ENCODE measurements at places on chromosomes 12 and 14.

DNA sequence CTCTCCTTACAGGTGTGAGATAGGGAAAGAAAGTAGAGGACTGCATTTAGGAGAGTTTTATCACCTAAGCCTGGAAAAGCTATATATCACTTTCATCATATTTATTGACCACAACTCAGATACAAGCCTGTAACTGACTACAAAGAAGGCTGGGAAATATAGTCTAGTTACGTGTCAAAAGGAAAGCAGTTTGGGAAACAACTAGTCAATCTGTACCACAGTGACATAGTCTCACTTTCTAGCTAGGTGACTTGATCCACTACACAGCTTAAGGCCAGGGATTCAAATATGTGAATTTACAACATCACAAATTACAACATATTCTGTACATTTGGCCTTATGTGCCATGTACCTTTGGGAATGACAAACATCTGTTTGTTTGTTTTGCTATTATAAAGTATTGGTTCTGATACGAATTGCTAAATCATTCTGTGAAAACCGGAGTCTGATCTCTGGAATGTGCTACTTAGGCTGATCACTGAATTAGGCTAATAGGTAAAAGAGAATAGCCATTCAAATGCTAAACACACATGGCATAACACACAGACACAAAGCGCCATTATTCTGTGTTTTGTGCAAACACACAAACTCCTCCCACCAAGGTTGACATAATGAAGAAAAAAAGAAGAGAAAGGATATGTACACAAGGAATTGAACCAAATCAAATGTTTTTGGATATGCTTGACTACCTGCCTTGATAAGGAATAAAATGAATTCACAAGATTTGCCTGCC, 279.8 kb downstream of the DUSP6 start:
- DNase-seq = no peak

- DNase-seq = peak; percentile 67
These were observed 56.5 kb downstream of the HCAR2 start for GRCh38 chr12:122646517-122647217.

GRCh38 chr12:49108958-49109404, 1.7 kb downstream of the LMBR1L start:
- no peak for DNase-seq

DNA sequence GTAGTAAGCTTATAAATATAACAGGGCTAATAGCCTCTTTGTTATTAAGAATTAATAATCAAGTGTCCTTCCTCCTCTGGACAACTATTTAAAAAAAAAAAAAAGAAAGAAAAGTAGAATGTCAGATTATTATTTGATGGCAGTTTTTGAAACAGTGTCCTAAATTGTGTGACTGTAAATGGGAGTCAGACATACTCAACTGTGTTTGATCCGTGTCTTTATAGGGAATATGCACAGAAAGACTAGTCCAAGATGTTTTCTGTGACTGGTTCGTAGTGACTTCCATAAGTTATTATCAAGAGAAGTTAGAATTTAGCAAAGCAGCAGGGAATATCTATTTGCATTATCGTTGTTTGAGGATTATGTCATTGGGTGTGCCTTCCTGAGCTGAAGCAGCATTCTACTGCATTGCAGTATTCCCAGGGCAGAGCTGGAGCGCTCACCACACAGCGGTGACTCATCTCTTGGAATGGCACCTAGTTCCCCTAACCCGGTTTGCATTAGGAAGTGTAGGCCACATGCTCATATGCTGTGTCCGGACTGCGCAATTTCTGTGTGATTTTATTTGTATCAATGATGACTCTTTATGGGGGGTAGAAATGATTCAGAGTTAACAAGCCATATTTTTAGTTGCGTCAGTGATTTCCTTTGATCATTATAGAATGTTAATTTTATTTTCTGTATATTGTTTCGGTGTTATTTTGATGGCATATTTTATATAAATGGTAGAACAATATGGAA, 7.9 kb downstream of the DYNC1H1 start:
- DNase-seq = no peak

GRCh38 chr12:124713436-124714082, 146.1 kb upstream of the NCOR2 start:
- DNase-seq = peak; percentile 7

DNA sequence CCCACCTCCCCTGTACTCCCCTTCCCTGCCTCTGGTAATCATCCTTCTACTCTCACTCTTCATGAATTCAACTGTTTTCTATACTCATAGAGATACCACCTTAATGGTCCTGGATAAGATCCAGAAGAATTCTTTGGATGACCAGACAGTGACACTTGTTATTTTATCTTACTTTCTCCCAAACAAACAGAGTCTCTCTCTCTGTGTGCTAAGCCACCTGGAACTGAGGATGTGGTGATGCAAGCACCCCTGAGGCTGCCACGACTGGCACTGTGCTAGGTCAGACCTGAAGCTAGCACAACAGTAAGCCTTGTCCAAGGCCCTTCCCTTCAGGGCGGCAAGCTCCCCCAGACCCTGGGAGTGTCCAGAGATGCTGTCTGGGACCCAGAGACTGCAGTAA, 250.2 kb downstream of the C12orf50 start:
- DNase-seq = no peak

DNA sequence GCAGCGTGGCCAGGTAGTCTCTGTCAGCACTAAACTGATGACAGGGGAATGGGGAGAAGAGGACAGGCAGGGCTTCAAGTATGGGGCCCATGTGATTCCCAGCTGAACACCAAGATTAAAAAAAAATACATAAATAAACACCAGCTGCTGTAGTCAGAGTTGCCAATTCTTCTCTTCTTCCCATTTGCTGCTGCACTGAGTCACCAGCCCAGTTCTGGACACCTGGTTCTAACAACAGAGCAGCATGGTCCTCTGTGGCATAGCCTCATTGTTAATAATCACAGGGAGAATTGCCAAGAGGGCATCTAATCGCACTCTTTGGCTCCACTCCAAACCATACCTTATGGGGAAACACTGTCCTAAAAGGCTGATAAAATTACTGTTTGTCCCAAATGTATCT, 15.1 kb downstream of the PPM1H start:
- no peak for DNase-seq

GRCh38 chr14:22489244-22489545, 99.8 kb downstream of the DAD1 start:
- no peak for DNase-seq

GRCh38 chr12:50925920-50926319, 26.4 kb upstream of the HIGD1C start:
- no peak for DNase-seq

GRCh38 chr14:59274991-59275391, 86.5 kb downstream of the DAAM1 start:
- no peak for DNase-seq

DNA sequence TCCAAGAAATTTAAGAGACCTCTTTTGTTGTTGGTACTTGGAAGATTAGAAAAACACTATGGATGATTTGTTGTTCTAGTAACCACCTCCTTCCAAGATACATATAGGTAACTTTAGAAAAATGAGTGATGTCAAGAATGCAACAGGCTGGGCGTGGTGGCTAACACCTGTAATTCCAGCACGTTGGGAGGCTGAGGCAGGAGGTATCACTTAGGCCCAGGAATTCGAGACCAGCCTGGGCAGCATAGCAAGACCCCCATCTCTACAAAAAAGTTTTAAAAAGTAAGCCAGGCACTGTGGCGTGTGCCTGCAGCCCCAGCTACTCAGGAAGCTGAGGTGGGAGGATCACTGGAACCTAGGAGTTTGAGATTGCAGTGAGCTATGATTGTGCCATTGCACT, 97.8 kb downstream of the PCNX1 start:
- no peak for DNase-seq

- no peak for DNase-seq
These were observed 187.5 kb upstream of the RTL1 start for GRCh38 chr14:101090976-101091375.

- DNase-seq = no peak
These were observed 272.6 kb downstream of the CCER1 start for GRCh38 chr12:90682398-90682797.

DNA sequence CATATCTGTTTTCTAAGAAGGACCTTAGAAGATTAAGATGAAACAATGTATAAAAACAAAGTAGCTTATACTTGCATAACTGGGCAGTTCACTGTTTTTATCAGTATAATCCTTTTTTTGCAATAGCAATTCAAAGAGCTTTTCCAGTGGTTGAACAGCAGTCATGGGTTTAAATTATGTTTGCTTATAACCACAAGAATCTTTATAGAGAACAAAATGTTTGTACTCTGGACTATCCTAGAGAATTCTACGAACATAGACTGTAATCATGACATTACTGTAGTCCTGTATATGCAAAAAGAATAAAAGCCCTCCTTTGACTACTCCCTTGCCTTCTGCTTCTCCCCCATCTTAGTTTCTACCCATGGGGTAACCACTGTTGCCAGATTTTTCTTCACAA, 5.7 kb downstream of the FAM177A1 start:
- no peak for DNase-seq

DNA sequence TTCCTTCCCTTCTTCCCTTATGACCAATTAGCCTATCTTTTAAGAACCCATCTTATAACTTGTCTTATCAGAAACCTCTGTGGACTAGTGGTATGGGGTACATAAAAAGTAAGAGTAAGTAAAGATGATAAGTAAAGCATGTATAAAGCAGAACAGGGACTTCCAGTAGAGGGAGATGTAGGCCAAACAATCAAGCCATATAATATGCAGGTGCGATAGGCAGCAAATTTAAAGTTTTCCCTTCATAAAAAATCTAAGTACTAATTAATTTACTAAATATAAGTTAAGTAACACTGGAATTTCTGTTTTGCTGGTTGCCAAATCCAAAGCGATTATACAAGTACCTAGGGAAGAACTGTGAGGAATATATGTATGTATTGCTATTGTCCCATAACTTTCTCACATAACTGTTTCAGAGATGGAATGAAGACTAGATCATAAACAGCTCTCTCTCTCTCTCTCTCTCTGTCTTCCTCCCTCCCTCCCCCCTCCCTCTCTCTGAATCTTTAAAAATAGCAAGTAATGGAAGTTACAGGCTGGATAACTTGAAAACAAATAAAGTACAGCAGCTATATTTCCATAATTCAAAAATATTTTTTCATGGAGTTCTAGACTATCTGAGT, 25.7 kb downstream of the METTL25 start:
- no peak for DNase-seq

DNA sequence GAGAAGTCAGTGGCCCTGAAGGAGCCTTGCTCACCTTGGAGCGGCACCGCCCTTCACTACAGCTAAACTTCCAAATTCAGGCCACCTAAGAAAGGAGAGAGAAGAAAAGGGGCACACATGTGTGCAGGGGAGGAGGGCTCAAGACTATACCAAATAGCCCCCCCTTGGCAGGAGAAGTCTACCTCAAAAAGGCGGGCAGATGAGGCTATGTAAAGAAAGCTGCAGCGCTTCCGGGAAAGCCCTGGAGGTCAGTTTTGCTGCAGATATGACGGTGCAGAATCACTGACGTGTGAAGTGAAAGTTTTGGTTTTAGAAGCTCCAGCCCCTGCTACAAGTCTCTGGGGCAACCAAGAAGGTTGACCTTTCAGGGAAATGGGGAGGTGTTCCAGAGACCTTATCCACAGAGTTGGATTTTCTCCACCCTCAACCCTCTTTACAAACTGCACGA, 48.2 kb upstream of the PNMA1 start:
- no peak for DNase-seq

GRCh38 chr12:80053051-80053790, 46.1 kb upstream of the OTOGL start:
- DNase-seq = no peak

DNA sequence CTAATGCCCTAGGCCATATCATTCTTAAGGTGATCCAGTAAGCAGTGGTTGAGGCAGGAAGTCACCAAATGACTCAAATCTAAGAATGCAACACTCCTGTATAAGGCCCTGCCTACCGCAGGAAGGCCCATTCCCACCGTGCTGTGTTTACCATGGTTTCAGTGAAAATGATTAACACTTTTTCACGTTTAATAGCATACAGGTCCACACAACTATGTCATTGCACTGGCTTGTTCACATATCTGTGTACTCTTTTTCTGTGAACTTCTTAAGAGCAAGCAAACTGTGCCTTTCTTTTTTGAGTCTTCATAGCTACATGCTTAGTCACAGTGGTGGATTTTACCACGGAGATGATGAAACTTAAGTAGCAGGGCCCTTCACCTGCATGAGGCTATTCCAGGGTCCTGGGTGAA, 214.9 kb downstream of the CNTN1 start:
- no peak for DNase-seq

- no peak for DNase-seq
These were observed 89.5 kb downstream of the FBXL14 start for GRCh38 chr12:1504895-1505311.

DNA sequence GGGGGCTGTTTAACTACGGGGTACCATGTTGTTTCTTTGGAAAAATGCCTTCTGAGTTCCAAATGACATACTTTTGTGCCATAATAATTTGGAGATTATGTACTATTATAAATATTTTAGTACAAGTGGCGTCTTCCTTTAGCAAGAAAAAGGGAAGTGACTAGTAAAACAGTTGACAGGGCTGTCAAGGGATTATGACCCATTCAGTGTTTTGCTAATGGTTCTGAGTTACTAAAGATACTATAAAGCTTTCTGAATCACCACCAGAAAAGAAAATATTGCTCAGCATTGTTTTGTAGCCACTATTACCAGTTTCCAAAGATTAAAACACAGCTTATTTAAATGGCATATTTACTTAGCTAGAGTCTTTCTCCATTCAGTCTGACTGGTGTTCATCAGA, 334.9 kb downstream of the SNAPC1 start:
- DNase-seq = no peak

DNA sequence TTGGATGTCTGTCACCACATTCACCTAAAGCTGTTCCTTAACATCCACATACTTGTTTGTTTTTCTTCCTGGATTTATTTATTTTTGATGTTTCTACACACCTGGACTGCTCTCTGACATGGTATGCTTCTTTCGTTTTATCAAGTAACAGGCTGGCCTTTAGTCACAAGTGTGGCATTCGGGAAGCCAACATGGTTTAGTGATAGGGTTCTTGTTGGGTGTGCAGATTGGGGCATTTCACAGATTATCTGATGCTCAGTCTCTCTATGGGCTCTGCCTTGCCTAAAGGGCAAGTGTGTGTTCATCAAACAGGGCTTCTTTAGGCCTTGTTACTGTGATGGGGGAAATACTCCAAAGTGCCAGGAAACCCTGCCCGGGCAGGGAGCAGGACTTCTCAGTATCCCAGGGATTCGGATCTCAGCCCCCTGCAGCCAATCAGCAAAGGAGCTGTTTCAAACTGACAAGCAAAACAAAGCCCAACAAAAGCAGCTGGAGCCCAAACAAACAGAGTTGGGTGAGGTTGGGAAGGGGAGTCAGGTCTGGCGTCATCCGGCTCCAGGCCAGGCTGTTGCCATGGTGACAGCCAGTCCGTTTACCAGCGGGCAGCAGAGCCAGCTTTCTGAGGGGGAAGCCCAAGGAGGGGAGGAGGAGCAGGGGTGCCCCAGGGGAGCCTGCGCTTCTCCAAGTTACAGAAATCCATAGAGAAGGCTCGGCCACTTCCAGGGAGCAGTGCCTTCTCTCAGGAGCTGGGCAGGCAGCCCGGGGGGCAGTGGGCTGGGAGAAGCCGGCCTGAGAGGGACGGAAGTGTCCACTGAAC, 31.9 kb downstream of the FOS start:
- no peak for DNase-seq

DNA sequence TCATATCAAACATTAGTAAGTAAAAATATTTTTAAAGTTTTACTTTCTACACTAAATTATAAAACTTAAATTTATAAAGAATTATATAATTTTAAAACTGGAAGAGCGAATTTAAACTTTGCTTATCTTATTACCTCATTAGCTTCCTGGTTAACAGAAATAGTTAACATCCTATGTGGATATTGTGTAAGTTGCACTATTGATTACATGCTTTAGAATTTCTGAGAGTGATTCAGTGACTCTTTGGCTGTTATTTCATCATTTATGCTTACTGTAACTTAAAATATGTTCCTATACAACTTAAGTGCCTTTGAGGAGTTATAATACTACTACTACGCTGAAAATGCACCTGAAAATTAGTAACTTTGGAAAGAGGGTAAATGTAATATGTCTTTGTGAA, 101.4 kb downstream of the FOXA1 start:
- no peak for DNase-seq
